ENCODE measurements at places on chromosomes 4 and X. TPM values are rescaled to one million over a fixed set of nuclear protein-coding genes. Genes with fewer than 3 reads are reported as not detected.

- no peak for DNase-seq
Measured at GRCh38 chrX:125005863-125006262, 313.8 kb upstream of the TEX13C start.

DNA sequence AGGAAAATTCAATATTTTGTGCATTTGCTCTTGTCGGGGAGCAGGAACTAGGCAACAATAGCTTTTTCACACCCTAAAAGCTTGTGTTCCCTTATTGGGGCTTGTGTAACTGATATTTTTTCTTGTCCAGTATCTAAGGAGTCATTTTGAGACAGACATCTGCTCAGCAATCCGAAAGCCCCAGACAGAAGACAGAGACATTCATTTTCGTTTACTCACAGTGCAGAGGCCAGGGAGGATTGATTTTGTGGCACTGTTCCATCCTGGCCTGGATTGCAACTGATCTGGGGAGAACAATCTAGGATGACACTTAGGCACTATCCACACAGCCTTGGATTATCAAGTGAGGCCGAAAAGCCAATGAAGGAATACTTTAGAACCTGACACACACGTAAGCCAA lies 27.4 kb upstream of the PLAC1 start:
- no peak for DNase-seq

The CSN2 gene
- total RNA-seq, result not detected

The USP17L19 gene
- not detected for total RNA-seq
